Vein endothelial cell (primary cell): ENCODE measurements at places on chromosomes 7 and 10. TPM values are rescaled to one million over a fixed set of nuclear protein-coding genes. Genes with fewer than 3 reads are reported as not detected.

TSPAN12 gene
- total RNA-seq = 25.5 and 25.8 TPM in 2 replicates

LRRD1 gene
- total RNA-seq = under 0.01 and 0.19 TPM in 2 replicates

BMPER gene
- 0.65 and 1.5 TPM in 2 replicates for total RNA-seq

ADRB1 gene
- total RNA-seq = 3.0 and 12.4 TPM in 2 replicates

ZNF746 gene
- 23.8 and 31.0 TPM in 2 replicates for total RNA-seq

CYP3A7 gene
- total RNA-seq = 0.10 TPM in 1 of 2 replicates, not detected in the other

CHRM2 gene
- total RNA-seq = 0.19 TPM in 1 of 2 replicates, not detected in the other

NAT16 gene
- not detected in 2 replicates for total RNA-seq

POLR3A gene
- total RNA-seq = 19.9 and 20.9 TPM in 2 replicates

BLNK gene
- not detected in 2 replicates for total RNA-seq

ASB4 gene
- not detected in 2 replicates for total RNA-seq

MMD2 gene
- total RNA-seq = not detected in 2 replicates

TRIM50 gene
- total RNA-seq = not detected in 2 replicates

SPDYE2 gene
- not detected in 2 replicates for total RNA-seq

EVX1 gene
- not detected in 2 replicates for total RNA-seq

MRLN gene
- not detected in 2 replicates for total RNA-seq

SLC26A5 gene
- total RNA-seq = 0.33 and 0.38 TPM in 2 replicates

CPA4 gene
- total RNA-seq = 0.29 and 0.65 TPM in 2 replicates

C7orf25 gene
- 5.6 and 6.7 TPM in 2 replicates for total RNA-seq

CYP2C8 gene
- 0.33 TPM in 1 of 2 replicates, not detected in the other for total RNA-seq

PRRT4 gene
- not detected in 2 replicates for total RNA-seq

PKD2L1 gene
- total RNA-seq = not detected in 2 replicates

CALML5 gene
- not detected in 2 replicates for total RNA-seq
